ENCODE measurements at places on chromosomes 2 and 18. TPM values are rescaled to one million over a fixed set of nuclear protein-coding genes. Genes with fewer than 3 reads are reported as not detected.

- DNase-seq, result no peak
Measured at GRCh38 chr2:20931346-20931745, 108.4 kb upstream of the LDAH start.

The LOXHD1 gene
- not detected for total RNA-seq

GRCh38 chr2:188773075-188773474 is 201.1 kb upstream of the COL3A1 start:
- no peak for DNase-seq

The RAB17 gene
- total RNA-seq, result not detected

GRCh38 chr2:145760781-145761649 is 1241.1 kb upstream of the ZEB2 start:
- no peak for DNase-seq

GRCh38 chr2:18149660-18150246 is 271.3 kb downstream of the KCNS3 start:
- peak; percentile 64 for DNase-seq

DNA sequence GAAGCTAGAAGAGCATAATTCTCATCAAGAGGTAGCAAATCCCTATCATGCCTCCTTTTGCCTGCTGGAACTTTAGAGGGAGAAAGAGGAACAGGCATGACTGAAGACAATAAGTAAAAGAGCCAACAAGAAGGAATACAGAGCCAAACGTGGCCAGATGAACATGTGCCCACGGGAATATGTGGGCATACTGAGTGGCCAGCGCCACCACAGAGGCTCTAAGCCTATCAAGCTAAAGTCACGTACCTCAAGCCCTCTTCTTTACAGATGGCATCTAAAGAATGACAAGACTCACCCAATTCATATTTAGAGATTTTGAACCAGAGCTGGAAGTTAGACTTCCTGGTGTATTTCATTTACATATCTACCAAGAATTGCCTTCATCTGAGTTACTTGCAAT is 59.9 kb upstream of the ITGA4 start:
- no peak for DNase-seq

GRCh38 chr2:203621981-203622515 is 84.4 kb upstream of the CD28 start:
- no peak for DNase-seq

GRCh38 chr2:127598711-127599110 is 47.2 kb upstream of the GPR17 start:
- DNase-seq, result no peak

DNA sequence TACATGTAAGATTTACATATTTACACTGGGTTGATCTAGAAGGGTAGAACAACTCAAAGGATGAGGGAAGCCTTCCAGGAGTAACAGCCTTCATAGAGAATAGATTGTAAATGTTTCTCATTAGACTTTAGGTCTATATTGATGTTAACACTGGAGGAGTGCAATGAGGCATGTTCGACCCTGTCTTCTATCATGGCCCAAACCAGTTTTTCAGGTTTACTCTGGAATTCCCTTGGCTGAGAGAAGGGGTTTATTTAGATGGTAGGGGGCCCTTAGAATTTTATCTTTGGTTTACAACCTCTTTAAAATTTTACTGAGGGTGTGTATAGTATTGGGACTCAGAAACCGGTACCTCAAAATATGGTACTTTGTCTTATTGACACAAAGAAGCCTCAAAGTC is 634.9 kb upstream of the PIK3C3 start:
- no peak for DNase-seq

- DNase-seq, result no peak
Measured at GRCh38 chr2:25400576-25401216, 59.0 kb upstream of the DNMT3A start.

GRCh38 chr18:10312326-10313015 is 142.0 kb upstream of the APCDD1 start:
- DNase-seq, result no peak

- peak; percentile 4 for DNase-seq
Measured at GRCh38 chr2:53913721-53914120, 54.0 kb upstream of the GPR75 start.

Data from OCI-LY7 (cell line).